Activated CD4-positive, alpha-beta T cell treated with anti-CD3 and anti-CD28 coated beads for 1 hour (primary cell): ENCODE measurements at places on chromosomes 4 and X.

DNA sequence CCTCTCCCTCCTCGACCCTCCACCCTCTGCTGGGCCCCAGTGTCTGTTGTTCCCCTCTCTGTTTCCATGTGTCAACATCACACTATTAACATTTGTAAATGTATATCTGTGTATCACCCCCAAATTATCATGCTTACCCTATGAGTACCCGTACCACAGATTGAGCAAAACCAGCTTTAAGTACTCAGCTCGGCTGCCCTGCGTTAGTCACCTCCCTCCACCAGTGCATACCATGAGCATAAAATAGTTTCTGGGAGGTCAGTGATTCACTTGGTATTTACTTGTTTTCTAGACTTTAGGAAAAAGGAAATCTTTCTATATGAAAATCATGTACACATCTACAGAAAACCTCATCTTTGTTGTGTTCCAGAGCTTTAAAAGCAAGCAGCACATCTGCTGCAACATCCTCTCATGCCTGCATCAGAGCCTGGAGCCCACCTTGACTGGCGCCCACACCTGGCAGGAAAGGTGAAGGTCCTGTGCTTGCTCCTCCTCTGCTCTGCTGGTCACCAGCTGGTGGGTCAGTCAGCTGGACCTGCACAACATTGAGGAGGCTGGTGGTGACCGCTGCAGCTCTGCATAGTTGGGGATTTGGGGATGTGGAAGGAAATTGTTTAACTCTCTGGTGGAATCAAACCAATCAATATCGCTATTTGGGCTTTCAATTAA is 214.4 kb upstream of the KLF3 start:
- no peak for DNase-seq

- DNase-seq: no peak
These were observed 33.4 kb downstream of the ACSL1 start for GRCh38 chr4:184792334-184792733.

DNA sequence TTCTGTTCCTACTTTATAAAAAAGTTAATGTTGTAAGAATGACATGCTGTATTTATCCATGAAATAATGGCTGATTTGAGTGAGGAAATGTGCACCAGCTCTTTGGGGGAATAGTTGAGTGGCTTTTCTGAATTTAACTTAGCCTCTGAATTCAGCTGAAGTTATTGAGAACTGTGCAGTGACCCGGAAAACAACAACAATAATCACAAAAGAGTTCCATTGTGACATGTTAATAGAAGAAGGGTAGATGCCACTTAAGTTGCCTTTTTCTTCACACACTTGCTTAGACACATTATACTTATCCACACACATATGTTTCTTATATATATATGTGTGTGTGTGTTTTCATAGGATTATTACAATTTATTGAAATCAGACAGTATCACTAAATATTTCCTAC is 301.2 kb downstream of the BMPR1B start:
- DNase-seq: no peak

DNA sequence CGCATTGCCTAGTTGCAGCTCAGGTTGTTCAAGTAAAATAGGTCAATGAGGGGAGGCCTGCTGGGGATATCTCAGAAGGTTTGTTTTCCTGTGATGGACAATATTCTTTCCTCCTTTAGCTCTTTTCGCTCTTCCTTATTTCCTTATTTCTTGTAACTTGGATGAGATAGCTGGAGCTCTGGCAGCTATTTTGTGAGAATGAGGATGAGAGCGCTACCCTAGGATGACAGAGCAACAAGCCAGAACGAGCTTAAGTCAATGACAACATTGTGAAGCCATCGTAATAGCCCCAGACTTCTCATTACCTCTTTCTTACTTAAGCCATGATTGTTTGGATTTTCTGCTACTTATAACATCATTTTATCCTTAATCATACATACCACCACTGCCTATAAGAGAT is 124.3 kb upstream of the GATB start:
- DNase-seq: no peak

DNA sequence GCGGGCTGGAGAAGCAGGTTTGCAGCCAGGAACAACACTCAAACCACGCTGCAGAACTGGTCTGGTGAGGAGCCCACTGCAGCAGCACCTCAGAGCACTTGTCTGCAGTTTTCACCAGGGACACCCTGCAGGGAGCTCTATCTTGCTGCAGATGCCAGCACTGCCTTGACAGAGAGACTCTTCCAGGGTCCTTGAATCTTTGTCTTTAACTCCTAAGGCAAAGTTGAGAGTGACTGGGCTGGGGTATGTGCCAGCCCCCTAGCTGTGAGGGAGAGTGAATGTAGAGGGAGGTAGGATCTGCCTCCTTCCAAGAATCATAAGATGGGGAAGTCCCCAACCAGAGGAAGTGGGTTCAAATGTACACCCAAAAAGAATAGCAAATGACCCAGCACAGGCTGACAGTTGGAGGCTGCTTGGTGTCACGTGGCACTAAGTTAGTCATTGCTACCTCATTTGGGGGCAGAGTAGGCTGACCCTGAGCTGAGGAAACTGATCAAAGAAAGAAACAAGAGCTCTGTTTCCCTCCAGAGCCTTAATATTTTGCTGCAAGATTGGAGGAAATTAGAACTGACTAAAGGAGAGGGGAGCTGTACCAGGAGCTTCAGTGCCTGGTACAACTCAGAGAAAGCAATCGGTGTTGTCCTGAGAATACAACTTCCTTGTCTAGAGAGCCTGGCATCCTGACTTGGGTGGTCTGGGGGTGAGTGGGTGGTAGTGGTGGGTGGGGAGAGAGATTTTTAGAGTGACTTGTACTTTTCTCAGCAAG is 28.2 kb upstream of the HUWE1 start:
- peak; percentile 12 for DNase-seq

DNA sequence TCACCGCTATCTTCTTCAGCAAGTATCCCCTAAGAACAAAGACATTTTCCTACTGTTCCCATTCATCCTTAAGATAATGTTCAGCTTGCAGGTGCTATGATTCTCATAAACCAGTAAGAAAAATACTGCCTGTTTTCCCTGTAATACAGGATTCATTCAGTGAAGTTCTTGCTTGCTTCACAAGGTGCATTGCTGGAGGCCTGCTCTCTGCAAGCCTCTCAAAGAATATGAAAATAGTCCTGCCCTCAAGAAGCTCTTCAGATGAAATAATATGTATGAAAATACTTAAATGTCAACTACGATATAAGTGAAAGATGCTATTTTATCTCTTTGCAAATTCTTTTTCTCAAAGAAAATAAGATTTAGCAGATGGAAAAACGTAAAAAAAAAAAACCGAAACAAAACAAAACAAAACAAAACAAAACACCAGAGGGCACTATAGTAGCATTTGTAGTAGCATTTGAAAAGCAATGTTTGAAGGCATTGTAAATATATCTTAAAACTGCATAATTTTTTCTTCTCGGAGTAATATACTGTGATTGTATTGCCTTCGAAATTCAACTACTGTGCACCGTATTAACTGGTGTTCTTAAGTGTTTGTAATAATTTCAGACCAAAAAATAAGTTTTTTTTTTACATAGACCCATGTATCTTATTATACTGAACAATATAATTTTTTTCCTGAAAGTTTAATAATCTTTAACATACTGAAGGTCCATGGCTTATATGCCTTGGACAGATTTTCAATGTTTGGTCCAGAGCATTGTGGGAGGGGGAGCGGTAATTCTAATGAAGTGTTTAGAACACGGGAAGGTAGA is 26.0 kb downstream of the ADH4 start:
- no peak for DNase-seq

GRCh38 chr4:20248155-20248558 is 3.5 kb upstream of the SLIT2 start:
- no peak for DNase-seq

GRCh38 chrX:1451251-1451660 is 1.5 kb downstream of the ASMTL start:
- no peak for DNase-seq
